Skin of body (tissue), 3 donors: ENCODE measurements at places on chromosomes 7 and 10. TPM values are rescaled to one million over a fixed set of nuclear protein-coding genes. Genes with fewer than 3 reads are reported as not detected.

- no peak for DNase-seq
Measured at GRCh38 chr7:148620749-148621359, 30.3 kb downstream of the C7orf33 start.

DNA sequence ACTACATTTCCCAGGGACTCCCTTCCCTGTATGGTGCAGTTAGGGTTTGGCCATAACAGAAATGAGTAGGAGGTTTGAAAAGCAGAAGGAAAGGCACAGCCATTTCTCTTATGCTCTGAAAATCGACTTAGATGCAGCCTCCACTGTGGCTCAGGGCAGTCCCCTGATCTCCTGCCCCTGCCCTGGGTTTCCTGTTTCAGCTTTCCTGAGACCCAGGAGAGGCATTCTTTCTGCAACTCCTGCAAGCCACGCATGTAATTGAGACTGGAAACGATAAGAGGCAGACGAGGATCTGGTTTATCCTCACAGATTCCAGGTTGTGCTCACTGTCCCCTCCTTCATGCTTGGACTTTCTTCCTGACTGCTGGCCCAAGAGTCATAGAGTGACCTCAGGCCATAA is 461.2 kb upstream of the VSTM2A start:
- no peak for DNase-seq

DNA sequence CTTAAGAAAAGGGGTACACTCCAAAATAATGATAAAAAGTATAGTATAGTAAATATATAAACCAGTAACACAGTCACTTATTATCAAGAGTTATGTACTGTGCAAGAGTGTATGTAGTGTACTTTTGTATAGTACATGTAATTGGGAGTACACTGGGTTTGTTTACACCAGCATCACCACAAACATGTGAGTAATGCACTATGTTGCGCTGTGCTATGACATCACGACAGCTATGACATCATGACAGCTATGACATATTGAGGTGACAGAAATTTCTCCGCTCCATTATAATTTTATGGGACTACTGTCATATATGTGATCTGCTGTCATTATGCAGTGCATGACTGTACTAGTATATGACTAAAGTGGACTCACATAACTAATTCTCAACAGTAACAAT is 84.6 kb downstream of the KMT2C start:
- no peak for DNase-seq

- DNase-seq = no peak
Measured at GRCh38 chr10:71799608-71800453, 26.5 kb upstream of the VSIR start.

GRCh38 chr10:72886621-72887020 is 6.9 kb upstream of the OIT3 start:
- no peak for DNase-seq

- DNase-seq = no peak
Measured at GRCh38 chr10:102869258-102870198, at the start of gene AS3MT. TSS of gene AS3MT (plus strand) at chr10:102869470. CDS start at chr10:102869593, 123 bp downstream.

DNA sequence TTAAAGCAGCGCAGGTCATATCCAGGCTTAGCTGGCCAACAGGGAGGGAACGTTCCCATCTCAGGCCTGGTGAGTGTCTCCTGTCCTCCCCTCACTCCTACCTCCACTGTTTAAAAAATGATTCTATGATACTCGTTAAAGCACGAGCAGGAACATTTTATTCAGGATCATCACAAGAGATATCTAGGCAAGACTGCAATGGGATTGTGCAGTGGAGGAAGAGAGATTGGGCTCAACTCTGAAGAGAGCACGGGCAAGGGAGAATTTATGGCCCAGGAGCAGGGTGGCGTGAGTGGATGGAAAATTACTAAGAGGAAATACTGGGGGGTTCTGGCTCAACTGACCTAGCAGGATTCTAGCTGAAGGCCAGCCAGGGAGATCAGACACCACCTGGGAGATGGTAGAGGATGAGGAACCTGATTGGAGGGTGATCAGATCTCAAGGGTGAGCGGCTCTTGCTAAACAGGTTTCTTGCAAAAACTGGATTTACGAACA is 9.0 kb upstream of the HSPB1 start:
- DNase-seq = no peak

DNA sequence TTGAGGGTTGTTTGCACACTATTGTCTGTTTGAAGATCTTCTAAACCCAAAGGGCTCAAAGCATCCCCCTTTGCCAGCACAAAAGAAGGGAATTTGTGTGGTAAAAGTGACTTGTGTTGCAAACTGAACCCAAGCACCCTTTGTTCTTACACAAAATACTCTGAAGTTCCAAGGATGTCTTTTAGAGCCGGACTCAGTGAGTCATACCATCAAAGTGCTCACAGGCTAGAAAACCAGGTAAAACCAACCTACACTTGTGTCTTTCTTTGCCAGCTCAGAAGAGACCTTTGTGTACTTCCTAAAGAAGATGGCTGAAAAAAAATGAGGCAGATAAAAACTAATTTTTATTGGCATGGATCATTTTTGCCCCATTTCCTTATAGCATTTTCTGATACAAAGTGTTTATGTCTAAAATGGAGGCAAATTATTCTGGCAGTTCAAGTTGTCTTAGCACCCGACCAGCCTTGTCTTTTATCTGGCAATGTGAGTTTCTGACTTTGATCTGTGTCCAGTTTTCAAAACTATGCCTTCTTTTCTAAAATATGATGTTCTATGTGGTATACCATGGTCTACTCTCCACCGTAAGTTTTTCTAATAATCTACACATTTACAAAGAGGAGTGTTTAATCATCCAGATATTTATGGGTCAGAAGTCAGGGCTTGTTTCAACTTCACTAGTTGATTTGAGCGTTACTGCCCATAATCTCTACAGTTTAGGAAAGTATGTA is 128.4 kb upstream of the FZD1 start:
- no peak for DNase-seq

DNA sequence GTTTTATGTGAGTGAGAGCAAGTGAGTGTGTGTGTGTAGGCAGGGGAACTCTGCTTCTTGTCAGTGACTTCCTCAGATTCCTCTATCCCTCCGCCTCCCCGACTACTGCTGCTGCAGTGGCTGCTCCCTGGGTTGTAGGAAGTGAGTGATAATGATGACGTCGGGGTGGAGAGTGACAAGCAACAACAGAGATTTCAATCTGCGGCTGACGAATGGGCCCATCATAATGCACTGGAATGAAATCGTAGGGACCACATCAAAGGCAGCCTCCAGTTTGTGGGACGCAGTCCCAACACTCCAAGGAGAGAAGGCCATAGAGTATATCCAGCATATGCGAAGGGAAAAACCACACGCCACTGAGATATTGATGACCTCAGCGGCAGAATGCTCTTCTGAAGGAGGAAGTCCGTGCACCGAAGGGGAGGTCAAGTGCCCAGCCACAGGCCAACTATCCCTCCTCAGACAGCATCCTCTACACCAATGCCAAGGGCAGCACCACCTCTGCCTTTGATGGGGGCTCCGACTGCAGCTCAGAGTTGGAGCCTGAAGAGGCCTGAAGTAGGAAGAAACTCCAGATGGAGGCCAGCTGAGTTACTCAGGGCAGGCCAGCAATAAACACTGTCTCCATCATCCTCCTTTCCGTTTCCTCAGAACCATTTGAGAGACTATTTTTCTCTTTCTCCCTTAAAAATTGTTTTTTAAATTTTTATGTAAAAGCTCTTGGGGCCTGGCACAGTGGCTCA is 11.3 kb upstream of the STMP1 start:
- DNase-seq = peak; percentile 27

DNA sequence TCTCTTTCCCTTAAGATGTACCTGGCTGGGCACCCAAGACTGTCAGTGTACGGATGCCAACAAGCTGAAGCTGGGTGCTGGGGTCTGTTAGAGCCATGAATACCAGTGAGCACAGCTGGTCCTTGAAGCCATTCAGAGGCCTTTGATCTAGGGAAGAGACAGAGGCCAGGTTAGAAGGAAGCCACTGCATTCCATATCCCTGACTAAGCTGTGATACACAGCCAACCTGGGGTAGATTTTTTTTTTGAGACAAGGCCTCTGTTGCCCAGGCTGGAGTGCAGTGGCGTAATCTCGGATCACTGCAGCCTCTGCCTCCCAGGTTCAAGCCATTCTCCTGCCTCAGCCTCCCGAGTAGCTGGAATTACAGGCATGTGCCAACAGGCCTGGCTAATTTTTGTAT is 20.8 kb downstream of the ZDHHC16 start:
- DNase-seq = no peak

GRCh38 chr10:132415255-132415654 is 18.3 kb downstream of the PWWP2B start:
- DNase-seq = no peak

GRCh38 chr10:45052700-45053099 is 52.0 kb downstream of the ZNF22 start:
- no peak for DNase-seq

Gene ZWINT
- 18.6 TPM for total RNA-seq

Gene HOXA11
- 0.20 TPM for total RNA-seq

Gene RADIL
- 2.2 TPM for total RNA-seq

Gene PROSER2
- 4.9 TPM for total RNA-seq

Gene SSBP1
- total RNA-seq = 80.2 TPM
